ENCODE measurements at places on chromosomes 11 and 22. TPM values are rescaled to one million over a fixed set of nuclear protein-coding genes. Genes with fewer than 3 reads are reported as not detected.

The OR2D2 gene
- total RNA-seq, result 0.36 TPM

The P4HA3 gene
- 8.7 TPM for total RNA-seq

The ARHGAP8 gene
- total RNA-seq, result 0.36 TPM

The USP47 gene
- 64.8 TPM for total RNA-seq

The SULT4A1 gene
- total RNA-seq, result under 0.01 TPM

The GGTLC3 gene
- total RNA-seq, result not detected

The BTG4 gene
- not detected for total RNA-seq

The CAVIN3 gene
- 314 TPM for total RNA-seq

The RBMXL2 gene
- total RNA-seq, result not detected

The HEPN1 gene
- not detected for total RNA-seq

The GNG3 gene
- total RNA-seq, result not detected

The GNAZ gene
- total RNA-seq, result 0.72 TPM

The SLC7A4 gene
- total RNA-seq, result under 0.01 TPM

The AGBL2 gene
- 2.2 TPM for total RNA-seq

The OR5P2 gene
- not detected for total RNA-seq

The SDHD gene
- 100 TPM for total RNA-seq

The SCGB2A2 gene
- total RNA-seq, result not detected

The CCDC86 gene
- 7.4 TPM for total RNA-seq

The GLYATL1 gene
- total RNA-seq, result not detected

The MRGPRX4 gene
- total RNA-seq, result not detected

The INS gene
- not detected for total RNA-seq

The FAM181B gene
- under 0.01 TPM for total RNA-seq

The ST14 gene
- under 0.01 TPM for total RNA-seq

The SSRP1 gene
- total RNA-seq, result 55.4 TPM

The THY1 gene
- 308 TPM for total RNA-seq

The OR8G5 gene
- not detected for total RNA-seq

The KRTAP5-1 gene
- not detected for total RNA-seq

The GPR152 gene
- total RNA-seq, result not detected

The ZC3H7B gene
- total RNA-seq, result 43.6 TPM

The SYNGR1 gene
- total RNA-seq, result 3.6 TPM

The C11orf91 gene
- total RNA-seq, result not detected

The MYBPC3 gene
- not detected for total RNA-seq

The ADAMTS8 gene
- under 0.01 TPM for total RNA-seq

The ZBED5 gene
- total RNA-seq, result 32.7 TPM

The RAB39A gene
- total RNA-seq, result not detected

The HIC2 gene
- total RNA-seq, result 2.1 TPM

The ESAM gene
- total RNA-seq, result 0.29 TPM

All from osteoblast (primary cell).